NCI-H1930 (cell line): ENCODE measurements at places on chromosomes 4 and X.

GRCh38 chr4:94833394-94833793 lies 75.6 kb downstream of the BMPR1B start:
- no peak for DNase-seq

DNA sequence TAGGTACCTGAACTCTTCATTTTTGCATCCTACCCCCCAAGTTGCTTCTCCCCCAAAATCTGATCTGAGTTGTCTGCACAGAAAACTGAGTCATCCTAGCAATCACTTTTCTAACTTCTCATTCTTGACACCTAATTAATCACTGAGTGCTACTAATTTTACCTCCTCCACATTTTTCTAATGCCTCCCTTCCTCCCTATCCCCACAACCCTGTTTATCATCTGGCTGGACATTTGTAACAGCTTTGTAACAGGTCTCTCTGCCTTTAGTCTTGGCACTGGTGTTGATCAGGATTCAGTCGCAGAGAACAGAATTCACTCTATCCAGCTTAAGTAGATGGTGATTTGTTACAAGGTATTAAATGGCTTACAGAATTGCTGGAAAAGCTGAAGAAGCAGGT lies 303.9 kb upstream of the GATB start:
- no peak for DNase-seq

DNA sequence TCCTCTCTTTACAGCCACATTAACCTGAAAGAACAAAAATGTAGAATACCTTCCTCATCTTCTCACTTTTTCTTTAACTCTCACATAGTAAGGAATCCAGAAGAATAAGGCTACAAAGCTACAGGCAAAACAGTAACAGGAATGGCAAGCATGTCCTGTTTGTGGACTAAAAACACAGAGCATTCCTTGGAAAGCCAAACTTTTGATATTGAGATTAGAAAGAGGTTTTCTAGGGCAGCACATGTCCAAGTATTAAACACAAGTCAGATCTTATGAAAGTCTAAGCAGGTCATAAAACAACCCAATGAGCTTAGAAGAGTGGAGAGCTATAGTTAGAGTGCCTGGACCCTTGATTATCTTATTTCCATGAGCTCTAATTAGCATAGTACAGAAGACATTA lies 58.2 kb upstream of the FAM9C start:
- no peak for DNase-seq

DNA sequence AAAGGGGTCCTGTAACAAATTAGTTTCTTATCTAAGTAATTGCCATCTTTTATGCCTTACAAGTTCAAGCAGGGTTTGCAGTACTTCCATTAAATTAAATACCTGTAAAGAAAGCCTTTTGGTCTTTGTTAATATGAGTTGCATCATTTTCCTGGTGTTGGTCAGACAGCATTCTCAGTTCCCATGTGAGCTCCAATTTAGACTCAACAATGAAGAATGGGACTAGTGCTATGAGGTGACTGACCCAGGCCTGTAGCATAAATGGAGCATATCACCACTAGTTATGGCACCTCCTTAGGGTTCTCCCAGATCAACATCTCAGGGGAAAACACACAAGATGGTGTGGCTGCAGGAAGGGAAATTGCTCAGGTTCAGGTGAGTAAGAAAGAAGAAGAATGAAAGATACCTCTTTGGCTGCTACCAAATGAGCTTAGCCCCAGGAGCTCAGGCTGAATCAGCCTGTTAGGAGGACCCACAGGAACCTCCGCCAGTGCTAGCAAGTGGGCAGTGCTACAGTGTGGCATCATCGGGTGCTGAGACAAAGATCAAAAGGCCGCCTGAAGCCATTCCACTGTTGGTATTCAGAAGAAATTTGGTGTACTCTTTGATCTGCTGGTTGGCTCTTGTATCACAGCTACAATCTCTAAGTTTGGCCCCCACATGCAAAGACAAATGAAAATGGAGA lies 1.8 kb downstream of the TTC29 start:
- no peak for DNase-seq

GRCh38 chr4:52658641-52659000 lies 480 bp downstream of the USP46 start:
- no peak for DNase-seq

DNA sequence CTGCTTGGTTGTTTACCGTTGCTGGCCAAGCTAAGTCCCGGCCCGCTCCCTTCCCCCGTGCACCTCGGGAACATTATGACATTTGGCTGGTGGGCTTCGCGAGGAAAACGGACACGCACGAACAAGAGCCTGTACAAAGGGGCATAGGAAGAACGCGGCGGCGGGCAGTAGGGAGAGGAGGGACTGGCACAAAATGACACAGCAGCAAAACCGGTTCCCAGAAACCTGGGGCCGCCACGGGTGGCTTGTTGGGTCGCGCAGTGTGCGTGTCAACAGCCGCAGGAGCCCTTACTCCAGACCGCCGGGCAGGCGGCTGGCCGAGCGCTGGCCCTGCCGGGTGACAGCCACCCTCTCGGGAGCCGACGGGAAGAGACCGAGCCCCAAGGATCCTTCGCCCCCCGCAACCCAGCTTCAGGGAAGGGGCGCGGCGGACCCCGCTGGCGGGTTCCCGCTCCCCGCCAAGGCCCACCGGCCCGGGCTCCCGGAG lies 1.6 kb upstream of the LIN54 start:
- DNase-seq: no peak

- no peak for DNase-seq
These were observed 127.6 kb upstream of the HHIP start for GRCh38 chr4:144518181-144518895.

DNA sequence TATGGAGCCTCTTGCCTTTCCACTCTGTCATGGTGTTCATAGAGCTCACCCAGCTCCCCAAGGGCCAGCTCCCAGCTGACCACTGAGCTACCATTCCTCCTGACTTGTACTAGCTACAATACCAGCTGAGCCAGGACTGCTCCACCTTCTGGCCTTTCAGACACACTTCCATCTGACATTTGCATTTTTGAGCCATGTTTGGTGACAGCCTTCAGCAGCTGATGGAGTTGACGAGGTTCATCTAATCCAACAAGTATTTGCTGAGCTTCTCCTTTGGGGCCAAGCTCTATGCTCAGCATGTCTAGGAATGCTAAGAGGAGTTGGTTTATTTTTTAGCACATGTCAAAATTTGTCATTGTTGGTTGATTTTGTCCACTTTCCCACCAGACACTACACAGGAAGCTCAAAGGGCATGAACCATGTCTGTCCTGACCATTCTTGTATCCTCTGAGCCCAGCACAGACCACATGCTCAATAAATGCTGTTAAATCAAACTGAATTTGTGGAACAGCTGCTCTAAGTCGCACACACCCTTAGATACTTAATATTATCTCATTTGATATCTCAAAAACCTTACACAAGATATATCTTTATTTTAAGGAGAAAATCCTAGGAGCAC lies 142.6 kb upstream of the PPARGC1A start:
- DNase-seq: no peak

- no peak for DNase-seq
These were observed 21.7 kb upstream of the SEC24B start for GRCh38 chr4:109411964-109412363.

- DNase-seq: no peak
These were observed 67.2 kb upstream of the ACSL1 start for GRCh38 chr4:184892999-184893398.

DNA sequence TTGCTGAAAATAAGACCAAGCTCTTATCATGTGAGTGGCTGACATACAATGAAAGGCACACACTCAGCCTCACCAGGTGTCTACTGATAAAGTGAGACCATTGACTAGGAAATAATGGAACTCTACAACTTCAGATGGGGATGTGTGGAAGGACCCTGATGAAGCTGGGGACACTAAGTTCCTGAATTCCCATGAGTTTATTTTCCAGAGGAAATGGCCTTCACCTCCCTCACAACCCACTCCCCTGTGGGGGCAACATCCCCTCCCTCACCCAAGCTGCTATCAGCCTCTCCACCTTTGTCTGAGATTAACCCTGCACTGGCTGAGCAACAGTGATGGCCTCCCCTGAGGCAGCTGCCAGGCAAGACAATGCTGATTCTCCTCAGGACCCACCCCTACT lies 55.2 kb upstream of the SMARCAD1 start:
- DNase-seq: no peak

- DNase-seq: no peak
These were observed 444.1 kb downstream of the BCOR start for GRCh38 chrX:39653691-39654090.

DNA sequence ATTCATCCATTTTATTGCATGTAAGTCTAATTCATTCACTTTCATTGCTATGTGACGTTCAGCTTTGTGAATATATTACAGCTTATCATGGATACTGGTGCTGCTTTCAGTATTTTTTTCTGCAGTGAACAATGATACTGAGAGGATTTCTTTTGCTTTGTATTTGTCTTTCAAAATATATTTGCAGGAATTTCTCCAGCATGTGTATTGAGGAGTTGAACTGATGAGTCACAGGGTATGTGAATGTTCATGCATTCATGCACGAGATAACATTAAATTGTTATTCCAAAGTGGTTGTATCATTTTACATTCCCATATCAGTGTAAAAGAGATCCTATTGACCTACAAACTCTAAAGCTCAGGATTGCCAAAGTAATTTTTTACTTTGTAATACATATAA lies 283.8 kb upstream of the ARSJ start:
- DNase-seq: no peak

DNA sequence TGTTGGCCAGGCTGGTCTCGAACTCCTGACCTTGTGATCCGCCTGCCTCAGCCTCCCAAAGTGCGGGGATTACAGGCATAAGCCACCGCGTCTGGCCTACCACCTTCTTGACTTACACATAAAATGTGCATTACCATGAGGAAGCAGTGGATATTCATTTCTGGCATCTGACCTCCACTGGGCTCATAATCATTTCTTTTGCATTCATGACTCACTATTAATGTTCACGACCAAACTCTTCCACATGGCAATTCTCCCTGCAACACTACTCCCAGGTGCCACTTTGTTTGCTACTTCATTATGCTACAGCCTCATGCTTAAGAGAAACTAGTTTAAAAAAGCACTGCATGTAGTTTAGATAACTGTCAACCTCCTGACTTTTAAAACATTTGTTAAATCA lies 22.7 kb downstream of the RASGEF1B start:
- no peak for DNase-seq

- no peak for DNase-seq
These were observed 135.1 kb upstream of the MSX1 start for GRCh38 chr4:4724321-4724720.

GRCh38 chr4:180564448-180564847 lies 1678.8 kb upstream of the TENM3 start:
- no peak for DNase-seq

GRCh38 chr4:102678695-102679335 lies 82.0 kb downstream of the MANBA start:
- no peak for DNase-seq

DNA sequence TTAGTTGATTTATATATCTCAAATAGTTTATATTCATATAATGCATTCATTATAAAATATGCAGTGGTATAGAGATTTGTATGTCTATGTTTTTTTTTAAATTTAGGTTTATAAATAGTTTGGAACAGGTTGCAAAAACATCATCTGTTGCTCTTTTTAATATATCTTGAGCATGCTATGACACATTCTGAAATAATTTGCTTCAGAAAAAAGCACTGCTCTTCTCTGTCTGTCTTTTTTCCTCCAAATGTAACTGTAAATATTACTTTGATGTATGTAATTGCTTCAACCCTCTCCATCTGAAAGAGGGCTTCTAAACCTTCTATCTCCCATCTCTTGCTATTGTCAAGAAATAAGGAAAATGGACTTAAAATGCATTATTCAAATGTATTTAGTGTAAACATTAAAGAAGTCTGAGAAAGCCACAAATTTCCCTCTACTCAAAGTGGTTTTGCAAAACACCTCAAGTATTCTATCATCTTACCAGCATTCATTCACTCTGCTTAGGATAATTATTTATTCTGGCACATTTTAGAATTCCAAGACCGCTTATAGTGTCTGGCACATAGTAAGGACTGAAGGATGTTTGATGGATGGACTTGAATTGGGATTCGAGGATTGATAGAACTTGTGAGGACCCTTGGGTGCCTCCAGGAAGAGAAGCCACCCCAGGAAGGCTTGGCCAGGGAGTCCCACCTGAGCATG lies 87.8 kb downstream of the CLNK start:
- DNase-seq: no peak

GRCh38 chr4:71785959-71786358 lies 2.1 kb upstream of the GC start:
- no peak for DNase-seq

DNA sequence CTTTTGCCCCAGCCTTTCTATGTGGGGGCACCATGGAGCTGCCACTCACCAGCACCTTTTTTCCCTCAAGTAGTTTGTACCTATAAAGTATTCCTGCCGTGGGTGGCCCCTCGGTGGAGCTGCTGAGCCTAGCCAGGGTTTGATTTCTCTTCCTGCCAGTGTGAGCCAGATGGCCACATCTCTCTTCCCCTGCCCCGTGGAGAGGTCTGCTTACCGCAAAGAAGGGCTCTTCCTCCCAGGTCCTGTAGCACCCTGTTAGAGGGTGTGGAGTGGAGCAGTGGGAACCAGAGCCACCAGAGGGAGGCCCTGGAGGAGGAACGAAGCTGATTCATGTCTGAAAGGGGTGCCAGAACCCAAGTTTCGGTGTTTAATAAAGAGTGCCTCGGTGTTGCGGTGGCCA lies 95.4 kb downstream of the PTTG2 start:
- no peak for DNase-seq

GRCh38 chr4:11774346-11774745 lies 345.7 kb upstream of the HS3ST1 start:
- no peak for DNase-seq

GRCh38 chr4:159006202-159006601 lies 96.7 kb upstream of the RAPGEF2 start:
- DNase-seq: no peak

DNA sequence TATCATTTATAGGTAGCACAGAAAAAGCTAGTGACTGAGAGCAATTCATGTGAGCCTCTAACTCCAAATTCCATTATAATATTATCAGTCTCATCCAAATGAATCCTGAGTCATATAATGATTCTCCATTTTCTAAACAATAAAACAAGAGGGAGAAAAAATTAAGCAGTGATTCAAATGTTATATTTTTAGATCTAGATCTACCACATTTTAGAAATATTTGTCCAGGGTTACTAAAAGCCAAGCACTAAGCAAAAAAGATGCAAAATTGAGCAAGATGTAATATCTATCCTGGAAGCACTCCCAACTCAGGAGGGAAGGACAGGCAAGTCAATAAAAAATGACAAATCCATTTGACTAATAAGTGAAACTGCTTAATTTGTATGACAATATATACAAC lies 172.8 kb downstream of the FBXW7 start:
- no peak for DNase-seq
